ENCODE measurements at places on chromosomes 12 and 14. TPM values are rescaled to one million over a fixed set of nuclear protein-coding genes. Genes with fewer than 3 reads are reported as not detected.

PLEKHD1 gene
- total RNA-seq: not detected

ARHGAP9 gene
- total RNA-seq: not detected

CMAS gene
- 36.0 TPM for total RNA-seq

PLEK2 gene
- total RNA-seq: 28.0 TPM

KRT85 gene
- total RNA-seq: not detected

GALNT16 gene
- 0.34 TPM for total RNA-seq

SLC17A8 gene
- not detected for total RNA-seq

TGFB3 gene
- 0.74 TPM for total RNA-seq

All from mammary microvascular endothelial cell (primary cell).